AG08396 (cell line): ENCODE measurements at places on chromosomes 5 and 9.

DNA sequence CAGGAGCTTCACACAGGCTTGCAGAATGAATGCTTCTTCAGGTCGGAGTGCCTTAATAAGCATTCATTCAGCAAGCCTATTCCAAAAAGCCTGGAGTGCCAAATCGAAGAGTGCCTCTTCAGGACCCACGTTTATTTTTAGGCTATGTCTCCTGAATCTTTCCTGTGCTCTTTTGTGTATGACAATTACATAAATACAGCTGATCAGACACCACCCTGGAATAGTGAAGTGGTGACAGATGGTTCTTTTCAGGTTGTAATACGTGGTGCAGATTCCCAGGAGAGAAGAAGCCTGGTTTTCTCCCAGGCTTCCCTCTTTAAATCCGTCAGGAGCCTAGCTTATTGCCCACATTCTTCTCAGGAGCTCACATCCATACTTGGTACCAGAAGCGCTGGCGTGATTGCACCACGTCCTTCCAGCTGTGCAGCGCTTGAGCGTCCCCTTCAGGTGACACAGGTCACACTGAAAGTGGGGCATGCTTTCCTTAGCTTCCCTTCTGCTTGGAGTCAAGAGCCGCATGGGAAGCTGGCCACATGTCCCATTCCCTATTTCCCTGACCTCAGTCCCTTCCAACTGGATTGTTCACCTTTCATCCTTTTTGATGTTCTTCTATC lies 123.1 kb downstream of the ADCY2 start:
- DNase-seq: no peak

DNA sequence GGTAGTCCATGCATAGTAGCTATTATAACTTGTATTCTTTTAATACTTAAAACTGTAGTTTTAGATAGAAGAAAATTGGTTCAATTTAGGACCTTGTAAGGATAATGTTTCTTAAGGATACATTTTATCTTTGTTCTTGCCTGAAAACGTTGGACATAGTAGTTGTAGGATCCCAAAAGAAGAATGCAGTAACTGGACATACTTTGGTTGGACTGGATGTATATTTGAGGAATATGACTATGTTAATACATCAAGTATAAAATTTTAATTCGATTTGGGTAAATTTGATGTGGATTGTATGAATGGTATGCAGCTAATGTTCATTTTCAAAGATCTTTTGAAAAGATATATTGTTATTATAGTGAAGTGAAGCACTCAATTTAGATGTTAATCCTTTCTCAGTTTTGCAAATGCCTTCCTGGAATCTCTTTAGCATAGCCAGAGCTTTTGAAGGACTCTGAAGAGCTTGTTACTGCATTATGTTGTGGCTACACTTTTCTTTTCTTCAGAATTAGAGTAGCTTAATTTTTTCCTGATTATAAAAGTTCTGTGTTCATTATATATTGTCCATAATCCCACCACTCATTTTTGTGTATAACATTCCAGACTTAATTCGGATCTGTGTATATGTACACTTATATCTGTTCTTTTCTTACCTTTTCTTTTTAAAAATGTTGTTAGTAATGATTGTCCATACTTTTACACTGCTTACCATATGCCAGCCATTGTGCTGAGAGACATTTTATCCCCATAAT lies 41.2 kb downstream of the LRRTM2 start:
- DNase-seq: no peak

DNA sequence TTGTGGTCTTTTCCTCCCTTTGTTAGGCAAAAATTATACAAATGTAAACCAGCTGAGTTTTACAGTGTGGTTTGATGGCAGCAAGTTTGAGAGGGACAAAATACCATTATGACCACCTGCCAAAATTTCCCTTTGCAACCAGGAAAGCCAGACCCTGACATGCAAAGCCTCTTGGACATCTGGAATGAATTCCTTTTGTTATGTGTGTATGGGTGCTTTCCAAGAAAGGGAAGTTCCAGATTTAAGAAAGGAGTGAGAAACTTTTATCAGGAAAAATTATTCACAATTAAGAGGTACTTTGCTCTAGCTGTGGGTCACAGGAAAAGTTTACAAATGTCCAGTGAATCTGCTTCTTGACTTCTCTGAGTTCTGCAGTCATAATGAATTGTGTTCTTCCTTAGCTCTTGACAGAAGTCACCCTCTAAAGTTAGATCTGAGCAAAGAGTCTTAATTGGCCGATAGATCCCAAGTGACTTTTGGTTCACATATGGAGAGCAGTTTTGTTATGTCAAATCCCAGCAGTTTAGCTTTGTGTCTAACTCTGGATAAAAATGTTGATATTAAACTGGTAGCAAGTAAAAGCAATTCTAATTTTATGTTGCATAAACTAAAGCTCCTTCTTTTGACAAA lies 295.9 kb upstream of the ZNF608 start:
- DNase-seq: no peak

GRCh38 chr5:56126487-56127179 lies 106.5 kb downstream of the ANKRD55 start:
- no peak for DNase-seq

GRCh38 chr9:29174136-29174535 lies 1600.9 kb upstream of the C9orf72 start:
- no peak for DNase-seq

DNA sequence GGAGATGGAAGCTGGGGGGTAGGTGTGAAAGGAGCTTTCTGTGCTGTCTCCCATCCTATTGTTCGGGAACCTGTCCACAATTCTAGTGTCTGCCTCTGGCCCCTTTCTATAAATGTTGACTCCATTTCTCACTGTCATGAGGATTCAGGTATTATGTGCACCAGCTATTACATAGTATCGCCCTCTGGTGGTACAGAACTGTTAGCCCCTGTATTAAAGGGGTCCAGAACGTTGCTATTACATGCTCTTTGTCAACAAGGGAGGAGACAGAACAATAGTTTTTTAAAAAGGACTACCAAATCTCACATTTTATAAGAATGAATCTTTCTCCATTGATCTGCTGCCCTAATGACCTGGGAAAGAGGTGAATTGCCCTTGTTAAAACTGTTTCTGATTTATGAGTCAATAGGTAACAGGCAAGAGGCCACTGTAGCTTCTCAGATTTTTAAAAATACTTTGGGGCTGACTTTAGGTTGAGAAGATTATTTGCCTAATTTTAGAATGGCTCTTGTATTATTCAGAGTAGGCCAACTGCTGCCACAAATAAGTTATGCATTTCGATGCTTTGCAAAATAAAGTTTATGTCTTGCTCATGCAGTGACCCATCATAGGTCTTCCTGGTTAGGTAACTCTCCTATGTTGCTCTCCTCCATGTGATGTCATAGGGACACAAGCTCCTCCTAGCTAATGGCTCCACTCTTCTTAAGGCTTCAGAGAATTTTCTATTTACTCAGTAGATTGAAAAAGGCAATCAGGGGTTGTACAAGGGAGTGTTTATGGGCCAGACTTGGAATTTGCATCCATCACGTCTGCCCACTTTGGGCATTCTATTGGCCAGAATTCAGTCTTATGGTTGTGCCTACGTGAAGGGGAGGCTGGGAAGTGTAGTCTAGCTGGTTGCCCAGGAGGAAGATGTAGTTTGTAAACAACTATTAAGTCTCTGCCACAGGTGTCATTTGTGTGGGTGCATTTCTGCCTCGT lies 20.8 kb downstream of the DCANP1 start:
- peak; percentile 40 for DNase-seq

- DNase-seq: no peak
These were observed 12.6 kb upstream of the KIF27 start for GRCh38 chr9:83933790-83934189.

DNA sequence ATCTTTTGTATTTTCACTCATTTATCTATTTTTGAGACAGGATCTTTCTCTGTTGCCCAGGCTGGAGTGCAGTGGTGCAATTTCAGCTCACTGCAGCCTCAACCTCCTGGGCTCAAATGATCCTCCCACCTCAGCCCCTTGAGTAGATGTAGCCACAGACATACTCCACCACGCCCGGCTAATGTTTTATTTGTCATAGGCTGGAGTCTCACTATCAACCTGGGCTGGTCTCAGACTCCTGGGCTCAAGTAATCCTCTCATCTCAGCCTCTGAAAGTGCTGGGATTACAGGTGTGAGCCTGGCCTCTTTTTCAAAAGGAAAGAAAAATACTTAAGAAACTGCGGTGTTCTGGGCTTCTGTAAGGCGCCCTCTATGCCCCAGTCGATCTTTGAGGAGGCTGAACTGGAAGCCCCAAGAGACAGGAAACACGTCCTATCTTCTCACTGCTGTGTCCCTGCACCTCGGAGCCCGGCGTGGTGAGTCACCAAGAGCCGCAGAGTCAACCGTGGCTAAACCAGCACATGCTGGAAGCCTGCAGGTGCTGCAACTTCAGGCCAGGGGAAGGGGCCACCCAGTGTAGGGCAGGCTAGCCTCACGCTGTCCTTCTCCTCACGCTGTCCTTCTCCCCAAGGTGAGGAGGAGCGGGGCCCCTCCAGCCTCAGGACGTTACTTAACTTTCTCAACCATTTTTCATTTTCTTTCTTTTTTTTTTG lies 15.2 kb upstream of the LHX3 start:
- no peak for DNase-seq

GRCh38 chr9:16898464-16898863 lies 28.0 kb upstream of the BNC2 start:
- DNase-seq: no peak

DNA sequence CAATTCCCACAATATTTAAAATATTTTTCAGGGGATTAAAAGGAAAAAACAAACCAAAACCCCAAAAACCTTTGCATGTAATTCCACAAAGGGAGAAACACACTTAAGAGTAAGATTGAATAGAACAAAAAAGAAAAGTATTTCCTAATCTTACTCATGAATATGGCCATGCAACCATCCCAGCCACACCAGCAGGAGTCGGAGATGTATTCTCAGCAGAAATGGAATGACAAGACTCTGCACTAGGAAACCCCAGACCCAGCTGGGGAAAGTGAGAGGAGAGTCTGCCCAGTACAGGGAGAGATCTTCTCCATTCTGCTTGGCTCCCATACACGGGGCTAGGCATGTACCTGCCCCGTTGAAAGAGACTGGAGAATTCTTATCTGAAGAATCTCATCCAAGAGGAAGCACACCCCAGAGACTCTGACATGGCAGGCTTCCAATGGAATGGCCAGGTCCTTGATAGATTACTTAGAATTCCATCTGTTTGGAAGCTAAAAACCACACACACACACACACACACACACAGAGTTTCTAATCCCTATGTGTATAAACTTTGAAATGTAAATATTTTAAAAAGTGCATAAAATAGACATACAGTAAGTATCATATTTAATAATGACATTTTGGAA lies 118.8 kb downstream of the GADD45G start:
- no peak for DNase-seq

GRCh38 chr5:126778675-126779403 lies 1.9 kb downstream of the LMNB1 start:
- no peak for DNase-seq

DNA sequence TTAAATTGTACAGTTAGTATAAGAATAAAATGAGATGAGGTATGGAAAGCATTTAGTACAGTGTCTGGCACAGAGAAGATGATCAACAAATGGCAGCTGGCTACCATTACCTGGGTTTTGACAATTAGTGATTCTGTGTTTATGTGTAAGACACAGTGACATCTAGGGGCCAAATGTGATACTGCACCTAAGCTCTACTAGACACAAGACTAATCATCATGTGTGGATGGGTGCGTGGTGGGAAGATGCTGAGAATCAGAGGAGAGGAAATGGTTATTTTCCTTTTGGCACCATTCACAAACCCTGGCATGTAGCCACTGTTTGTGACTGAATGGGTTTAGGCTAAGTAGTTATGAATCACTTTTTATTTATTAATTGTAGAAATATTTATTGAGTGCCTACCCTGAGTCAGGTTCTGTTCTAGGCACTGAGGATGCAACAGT lies 109.8 kb upstream of the TBC1D2 start:
- no peak for DNase-seq

DNA sequence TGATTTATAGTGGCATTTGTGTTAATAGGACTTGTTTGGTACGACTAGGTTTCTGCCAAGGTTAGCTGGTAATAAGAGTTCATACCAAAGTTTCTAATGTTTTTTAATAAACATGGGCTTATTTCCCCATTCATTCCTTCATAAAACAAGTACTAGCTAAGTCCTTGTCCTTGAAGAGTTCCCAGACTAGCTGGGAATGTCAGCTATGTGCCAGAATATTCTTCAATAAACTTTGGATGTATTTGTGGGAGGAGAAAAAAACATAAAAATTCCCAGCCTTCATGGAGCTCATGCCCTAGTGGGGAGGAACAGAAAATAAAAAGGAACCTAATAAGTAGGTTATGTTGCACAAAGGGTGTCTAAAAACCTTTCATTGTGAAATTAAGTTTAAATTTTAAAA lies 176.9 kb downstream of the DENND1A start:
- no peak for DNase-seq

DNA sequence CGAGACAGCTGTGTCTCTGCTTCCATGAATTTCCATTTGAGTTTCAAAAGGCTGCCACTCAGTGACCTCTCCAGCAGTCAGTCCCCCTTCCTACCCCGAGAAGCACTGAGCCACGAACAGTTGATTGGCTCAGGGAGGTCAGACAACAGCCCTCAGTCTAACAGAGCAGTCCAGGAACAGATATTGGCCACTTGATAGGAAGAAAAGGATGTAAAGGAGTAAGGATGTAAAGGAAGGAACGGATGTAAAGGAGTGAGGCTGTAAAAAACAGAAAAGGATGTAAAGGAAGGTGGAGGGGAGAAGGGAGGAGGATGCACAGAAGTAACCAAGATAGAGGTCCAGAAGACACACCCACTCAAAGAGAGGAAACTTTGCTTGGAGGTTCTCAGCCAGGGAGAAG lies 3.2 kb upstream of the NR4A3 start:
- no peak for DNase-seq

- DNase-seq: no peak
These were observed 56.0 kb downstream of the PSD2 start for GRCh38 chr5:139851558-139851957.

DNA sequence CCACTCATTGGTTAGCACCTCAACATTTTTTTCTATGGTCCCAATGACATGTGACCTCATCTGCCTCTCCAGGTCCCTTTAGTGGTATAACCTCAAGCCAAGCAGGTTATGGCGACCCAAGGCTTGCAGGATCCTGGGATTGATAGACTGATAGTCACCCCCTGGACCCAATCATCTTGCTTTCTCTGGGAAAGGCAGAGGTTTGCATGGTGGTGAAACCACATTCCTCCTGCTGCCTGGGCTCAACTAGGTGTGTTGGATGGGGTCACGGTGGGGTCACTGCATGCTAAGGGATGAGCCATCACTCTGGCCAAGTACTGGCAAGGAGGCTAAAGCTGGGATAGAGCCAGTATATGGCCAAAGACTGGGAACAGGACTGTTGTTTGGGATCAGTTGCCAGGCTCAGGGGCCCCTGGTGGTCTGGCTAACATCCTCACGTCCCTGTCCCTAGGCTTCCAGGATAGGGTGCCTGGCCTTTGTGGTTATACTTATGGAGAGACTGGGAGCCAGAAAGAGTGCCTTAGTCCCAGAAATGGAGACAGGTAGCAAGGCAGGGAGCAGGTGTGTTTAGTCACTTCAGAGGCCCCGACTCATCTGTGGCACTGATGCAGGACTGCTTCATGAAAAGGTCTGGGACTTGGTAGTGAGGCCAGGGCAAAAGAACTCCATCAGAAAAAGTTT lies 4.6 kb upstream of the SMIM32 start:
- DNase-seq: no peak
